Stimulated activated CD8-positive, alpha-beta memory T cell treated with anti-CD3 and anti-CD28 coated beads, Interleukin-7, amount 100 ng/mL, for 4 hours (primary cell): ENCODE measurements at places on chromosomes 5 and 9.

DNA sequence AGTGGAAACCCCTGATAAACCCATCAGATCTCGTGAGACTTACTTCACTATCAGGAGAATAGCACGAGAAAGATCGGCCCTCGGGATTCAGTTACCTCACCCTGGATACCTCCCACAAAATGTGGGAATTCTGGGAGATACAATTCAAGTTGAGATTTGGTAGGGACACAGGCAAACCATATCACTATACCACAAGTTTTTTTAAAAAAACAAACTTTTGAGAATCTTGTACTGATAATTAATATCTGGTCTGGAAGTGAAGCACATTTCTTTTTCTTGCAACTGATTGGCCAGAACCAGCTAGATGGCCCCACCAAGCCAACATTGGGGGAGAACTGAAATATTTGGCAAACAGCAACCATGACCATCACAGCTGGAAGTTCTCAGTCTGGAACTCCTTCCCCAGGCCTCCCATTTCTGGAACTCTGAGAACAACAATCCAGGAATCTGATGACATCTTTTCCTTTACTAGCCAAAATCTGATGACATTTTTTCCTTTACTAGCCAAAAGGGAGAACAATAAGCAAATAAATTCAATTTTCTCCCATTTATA lies 51.8 kb upstream of the CDKN2B start:
- DNase-seq = no peak

GRCh38 chr5:120454094-120454798 lies 9.9 kb upstream of the PRR16 start:
- DNase-seq = no peak

- DNase-seq = no peak
Observed at GRCh38 chr5:2204366-2205184, 321.9 kb upstream of the IRX4 start.

GRCh38 chr5:144575736-144576135 lies 405.1 kb downstream of the KCTD16 start:
- no peak for DNase-seq

DNA sequence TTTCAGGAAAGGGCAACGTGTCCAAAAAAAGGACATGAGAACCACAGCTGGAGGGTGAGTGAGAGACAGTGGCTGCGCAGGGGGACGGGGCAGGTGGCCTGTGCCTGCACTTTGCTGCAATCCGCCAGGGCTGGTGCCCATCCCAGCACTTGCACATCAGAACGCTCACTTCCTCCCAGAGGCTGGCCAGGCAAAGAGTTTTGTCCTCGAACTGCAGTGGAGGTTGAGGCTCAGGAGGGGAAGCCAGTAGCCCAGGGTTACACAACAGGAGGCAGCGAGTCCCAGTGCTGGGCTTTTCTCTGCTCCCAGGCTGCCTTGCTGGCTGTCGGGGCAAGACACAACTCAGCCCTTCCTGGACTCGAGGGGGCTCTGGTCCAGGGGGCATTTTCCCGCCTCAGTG lies 33.1 kb downstream of the CRB2 start:
- DNase-seq = no peak

DNA sequence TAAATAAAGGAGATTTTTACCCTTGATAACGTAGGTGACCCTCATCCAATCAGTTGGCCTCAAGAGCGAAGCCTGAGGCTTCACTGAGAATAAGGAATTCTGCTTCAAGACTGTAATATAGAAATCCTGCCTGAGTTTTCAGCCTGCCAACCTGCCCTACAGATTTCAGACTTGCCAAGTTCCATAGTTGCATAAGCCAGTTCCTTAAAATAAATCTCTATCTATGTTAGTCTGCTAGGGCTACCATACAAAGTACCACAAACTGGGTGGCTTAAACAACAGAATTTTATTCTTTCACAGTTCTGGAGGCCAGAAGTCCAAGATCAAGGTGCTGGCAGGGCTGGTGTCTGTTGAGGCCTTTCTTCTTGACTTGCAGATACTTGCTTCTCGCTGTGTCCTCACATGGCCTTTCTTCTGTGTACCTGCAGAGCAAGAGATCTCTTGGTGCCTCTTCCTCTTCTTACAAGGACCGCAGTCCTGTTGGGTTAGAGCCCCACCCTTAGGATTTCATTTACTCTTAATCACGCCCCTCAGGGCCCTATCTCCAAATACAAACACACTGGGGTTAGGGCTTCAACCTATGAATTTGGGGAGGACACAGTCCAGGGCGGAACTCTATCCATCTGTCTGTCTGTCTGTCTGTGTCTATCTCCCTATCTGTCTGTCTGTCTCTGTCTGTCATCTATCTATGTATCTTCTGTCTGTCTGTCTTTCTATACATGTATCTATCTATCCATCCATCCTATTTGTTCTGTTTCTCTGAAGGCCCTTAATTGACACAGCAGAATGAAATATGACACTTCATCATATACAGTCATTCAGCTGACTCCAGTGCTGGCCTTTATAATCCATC lies 17.0 kb upstream of the CMBL start:
- no peak for DNase-seq

DNA sequence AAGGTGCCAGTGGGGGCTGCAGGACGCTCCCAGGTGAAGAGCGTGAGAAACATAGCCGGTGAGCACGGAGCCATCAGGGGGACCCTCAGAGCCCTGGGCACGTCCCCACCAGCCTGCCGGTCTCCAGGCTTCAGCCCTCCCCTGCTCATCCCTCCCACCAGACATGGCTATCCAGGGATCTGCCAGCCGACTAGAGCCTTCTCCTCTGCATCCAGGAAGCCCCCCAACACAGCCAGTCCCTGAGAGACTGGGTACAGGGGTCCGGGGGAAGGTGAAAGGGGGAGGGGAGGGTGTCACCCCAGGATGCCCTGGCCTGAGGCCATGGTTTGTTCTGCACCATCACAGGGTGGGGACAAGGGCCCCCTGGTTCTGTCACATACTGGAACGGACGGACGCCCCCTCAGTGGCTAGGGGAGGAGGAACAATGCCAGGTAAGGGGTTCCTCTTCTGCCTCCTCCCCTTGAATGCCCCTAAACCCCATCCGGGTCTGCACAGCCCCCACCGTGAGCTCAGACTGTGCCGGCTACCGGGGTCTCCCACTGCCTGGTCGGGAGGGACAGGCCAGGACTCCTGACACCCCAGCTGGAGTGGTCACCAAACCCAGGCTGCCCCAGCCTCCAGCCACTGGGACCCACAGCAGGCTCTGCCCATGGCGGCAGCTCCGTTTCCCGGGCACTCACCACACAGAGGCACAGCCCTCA lies 34.3 kb downstream of the NACC2 start:
- no peak for DNase-seq

- DNase-seq = no peak
Observed at GRCh38 chr5:37071901-37072581, 177.1 kb downstream of the CPLANE1 start.

- no peak for DNase-seq
Observed at GRCh38 chr5:8919096-8919495, 626.8 kb downstream of the SEMA5A start.

DNA sequence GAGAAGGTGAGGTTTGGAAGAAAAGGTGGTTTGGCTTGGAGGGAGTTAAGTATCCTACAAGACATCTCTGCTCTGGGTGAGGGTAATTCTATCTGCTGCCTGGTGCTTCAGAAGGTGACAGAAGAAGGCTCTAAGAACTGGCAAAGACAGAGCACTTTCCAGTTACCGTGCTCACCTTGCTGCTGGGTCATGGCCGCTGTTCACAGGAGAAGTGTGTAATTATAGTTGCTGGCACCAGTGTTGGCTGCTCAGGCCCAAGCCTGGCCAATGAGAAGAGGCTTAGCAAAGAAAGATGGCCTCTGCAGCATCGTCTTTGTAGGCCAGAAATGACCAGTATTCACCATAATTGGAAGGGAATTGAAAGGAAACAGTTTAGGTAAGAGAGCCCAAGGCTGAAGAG lies 37.9 kb upstream of the KLF9 start:
- DNase-seq = no peak

GRCh38 chr9:86790805-86791204 lies 156.5 kb downstream of the GAS1 start:
- no peak for DNase-seq

DNA sequence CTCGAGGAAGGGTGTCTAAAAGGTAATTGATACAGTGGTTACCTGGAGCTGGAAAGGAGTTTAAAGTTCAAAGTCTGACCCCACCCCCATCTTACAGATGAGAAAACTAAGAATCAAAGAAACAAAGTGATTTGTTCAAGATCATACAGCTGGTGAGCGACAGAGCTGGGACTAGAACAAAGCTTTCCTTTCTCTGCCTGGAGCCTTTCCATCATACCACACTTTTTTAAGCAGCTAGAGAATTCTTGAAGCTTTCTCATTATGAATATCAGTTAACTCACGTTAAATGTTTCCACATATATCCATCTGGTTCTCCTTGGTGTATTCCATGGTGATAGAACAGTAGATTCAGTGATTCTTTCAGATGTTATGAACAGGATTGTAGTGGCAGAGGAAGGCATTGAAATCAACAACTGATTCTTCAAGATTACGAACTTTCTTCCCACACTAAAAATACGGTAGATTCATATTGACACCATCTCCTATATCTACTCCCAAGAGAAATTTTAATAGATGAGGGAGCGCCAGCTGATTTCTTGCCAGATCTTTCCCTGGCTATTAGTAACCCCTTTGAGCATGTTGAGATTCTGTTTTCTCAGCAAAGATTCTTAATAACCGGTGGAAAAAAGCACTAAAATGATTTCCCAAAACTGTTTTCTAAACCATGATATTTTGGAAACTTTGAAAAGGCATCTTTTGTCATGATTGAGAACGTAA lies 233.7 kb downstream of the ADAMTSL1 start:
- DNase-seq = no peak

- DNase-seq = no peak
Observed at GRCh38 chr9:92141144-92142129, 26.2 kb upstream of the SPTLC1 start.

- no peak for DNase-seq
Observed at GRCh38 chr5:62167561-62168057, 138.4 kb upstream of the KIF2A start.

DNA sequence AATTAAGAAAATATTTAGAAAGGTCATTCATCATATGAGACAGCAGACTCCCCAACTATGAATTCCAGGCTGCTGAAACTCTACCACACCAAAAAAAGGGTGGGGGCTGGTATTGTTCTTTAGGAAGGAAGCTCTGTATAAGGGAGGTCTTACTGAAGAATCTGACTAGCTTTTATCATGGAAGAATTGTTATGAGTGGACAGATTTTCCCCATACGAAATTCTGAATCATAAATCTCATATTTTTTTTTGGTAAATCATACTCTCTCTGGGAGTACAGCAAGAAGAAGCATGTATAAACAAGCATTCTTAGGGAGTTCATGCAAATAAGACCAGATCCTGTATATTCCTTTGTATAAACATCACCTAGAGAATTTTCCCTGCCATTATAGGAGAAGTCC lies 220.0 kb downstream of the SLC12A2 start:
- DNase-seq = no peak
